ENCODE measurements at places on chromosomes 2 and 18.

DNA sequence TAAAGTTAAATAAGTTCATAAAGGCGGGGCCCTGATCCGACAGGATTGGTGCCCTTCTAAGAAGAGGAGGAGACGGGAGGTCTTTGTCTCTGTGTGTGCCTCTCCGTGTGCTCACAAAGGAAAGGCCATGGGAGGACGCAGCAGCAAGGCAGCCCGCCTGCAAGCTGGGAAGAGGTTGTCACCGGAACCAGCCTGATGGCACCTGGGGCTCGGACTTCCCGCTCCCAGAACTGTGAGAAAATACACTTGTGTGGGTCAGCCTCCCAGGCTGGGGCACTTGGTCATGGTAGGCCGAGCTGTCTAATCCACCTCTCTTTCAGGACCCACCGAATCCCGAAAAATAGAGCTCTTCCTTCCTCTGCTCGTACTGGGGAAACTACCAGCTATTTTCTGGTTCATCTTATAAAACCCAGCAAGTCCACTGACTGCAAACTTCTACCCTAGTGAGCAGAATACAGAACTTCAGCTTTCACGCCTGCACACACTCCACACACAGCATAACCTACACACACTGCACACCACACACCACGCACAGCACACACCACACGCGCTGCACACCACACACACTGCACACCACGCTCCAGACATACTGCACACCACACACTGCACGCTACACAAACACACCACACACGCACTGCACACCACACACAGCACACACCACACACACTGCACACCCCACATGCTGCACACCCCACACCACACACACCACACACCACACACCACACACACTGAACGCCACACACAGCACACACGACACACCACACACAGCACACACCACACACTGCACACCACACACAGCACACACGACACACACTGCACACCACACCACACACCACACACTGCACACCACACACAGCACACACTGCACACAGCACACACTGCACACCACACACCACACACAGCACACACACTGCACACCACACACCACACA, 58.1 kb downstream of the ASB1 start:
- DNase-seq = no peak

GRCh38 chr18:61394983-61395382, 61.8 kb downstream of the CDH20 start:
- no peak for DNase-seq

DNA sequence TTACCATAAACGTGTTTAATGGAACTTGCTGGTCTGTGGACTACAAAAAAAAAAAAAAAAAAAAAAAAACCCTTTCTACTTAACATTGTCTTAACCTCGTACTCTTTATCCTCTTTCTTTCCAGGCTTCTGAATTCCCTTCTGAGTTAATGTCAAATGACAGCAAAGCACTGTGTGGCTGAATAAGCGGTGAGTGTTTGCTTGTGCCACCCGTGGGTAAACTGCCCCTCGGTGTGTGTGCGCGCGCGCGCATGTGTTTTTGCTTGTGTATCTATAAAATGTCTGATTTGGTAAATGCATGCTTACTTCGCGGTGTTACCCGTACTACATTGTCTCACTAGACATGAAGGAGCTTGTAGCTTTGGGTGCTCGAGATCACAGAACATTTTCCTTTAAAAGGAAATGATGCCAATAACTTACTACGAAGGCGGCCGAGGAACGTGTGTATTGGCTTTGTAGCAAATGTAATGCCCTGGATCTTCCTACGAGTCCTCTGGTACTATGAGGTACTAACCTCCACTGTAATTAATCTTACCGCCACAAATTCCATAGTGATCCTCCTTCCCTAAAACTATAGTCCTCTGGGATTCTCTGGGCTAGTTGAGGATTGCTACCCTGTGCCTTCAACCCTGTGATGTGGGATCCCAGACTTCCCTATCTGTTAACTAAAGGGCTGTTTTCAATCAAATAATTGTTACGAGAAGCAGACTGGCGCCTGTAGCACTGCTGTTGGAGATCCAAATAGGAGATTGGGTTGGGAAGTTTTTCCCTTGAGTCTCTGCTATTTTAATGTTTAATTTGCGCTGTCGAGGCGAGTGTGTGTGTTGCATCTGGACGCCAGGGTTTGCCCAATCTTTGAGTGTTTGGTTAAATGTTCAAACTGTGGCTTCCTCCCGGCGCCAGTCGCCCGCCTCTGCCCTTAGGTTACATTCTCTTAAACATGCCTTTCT, 1.1 kb downstream of the ID2 start:
- DNase-seq = no peak

GRCh38 chr2:152421521-152422370, 86.8 kb downstream of the FMNL2 start:
- no peak for DNase-seq

DNA sequence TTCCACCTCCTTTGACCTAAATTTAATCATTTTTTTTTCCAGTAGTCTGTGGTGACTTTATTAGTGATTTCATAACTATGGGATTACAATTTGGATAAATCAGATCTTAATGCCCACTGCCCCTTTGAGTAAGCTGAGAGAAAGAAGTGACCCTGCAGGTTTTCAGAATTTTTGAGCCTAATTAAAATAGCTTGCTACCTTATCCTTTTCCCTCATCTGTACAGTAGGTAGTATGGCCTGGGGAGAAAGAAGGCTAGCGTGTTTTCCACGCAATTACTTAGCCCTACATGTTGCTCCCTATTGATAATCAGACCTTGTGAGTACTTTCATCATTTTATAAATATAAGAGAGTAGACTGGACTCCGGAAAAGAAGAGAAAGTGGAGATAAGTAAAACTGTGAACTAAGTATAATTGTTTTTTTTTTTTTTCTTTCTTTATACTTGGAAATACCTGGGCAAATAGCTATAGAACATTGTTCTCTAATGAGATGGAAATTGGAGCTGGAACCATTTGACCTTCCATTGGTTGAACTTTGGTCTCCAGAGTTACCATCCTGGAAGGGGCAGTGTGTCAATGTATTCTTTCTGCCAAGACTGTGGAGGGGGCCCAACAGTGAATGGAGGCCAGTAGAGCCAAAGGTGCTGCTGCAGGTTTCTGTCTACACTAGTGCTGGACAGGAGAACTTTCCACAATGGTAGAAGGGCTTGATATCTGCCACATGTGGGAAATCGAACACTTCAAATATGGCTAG, 26.9 kb downstream of the UBE2E3 start:
- no peak for DNase-seq

DNA sequence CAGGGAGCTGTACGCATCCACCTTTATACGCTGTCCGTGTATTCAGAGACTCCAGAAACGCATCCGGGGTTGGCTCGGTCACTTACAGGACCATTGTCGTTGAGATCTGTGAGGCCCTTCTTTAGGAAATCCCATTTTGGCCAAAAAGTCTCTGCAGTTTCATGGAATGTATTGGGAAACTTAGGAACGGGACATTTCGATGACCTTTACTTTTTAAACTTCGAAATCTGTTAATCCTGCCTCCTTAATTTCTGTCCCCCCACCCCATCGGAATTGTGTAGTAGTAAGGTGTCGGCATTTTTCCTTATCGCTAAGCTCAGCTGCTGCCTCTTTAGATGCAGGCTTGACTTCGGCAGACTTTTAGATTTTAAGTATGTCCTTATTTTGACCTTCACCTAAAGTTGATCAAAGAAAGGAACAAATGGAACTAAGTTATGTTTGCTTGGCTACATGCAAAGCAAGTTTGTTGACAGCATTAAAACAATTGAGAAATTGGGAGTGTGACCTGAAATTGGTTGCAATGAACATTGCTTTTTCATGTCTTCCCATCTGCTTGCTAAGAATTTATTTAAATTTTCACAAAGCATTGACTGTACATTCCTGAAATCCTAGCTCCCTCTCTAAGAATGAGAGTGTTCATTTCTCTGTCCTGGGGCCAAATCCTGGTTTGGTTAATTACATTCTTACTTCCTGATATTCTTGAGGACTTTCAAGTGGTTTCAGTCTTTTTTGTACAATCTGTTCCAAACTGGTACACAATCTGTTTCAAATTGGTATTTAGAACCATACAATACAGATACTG, 884 bp upstream of the RAPH1 start:
- no peak for DNase-seq

GRCh38 chr2:240429341-240429871, 6.1 kb upstream of the GPC1 start:
- DNase-seq = no peak

DNA sequence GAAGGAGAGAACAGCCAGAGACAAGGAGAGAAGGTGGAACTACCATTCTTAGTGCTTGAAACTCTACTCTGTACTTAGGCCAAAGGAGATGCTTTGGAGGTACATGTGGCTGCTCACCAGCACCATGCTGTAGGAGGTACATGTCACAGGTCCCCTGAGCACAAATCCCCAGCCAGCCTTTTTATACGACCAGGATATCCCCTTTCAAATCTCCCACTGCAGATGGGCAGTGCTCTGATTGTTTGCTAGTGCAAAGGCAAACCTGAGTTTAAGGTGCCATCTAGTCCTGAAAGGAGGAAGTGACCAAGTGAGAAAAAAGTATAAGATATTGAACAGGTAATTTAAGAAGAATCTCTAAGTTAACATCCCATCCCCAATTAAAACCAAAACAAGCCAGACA, 17.1 kb upstream of the TTC21B start:
- DNase-seq = no peak

- DNase-seq = no peak
Observed at GRCh38 chr18:60018618-60019462, 119.0 kb downstream of the PMAIP1 start.

- DNase-seq = no peak
Observed at GRCh38 chr2:101625387-101625786, 72.1 kb upstream of the MAP4K4 start.

Measured in activated CD4-positive, CD25-positive, alpha-beta regulatory T cell (primary cell).